ENCODE measurements at places on chromosomes 16 and 17.

GRCh38 chr17:1604831-1605528 lies 23.7 kb downstream of the SLC43A2 start:
- no peak for DNase-seq

- DNase-seq = no peak
These were observed 33.1 kb downstream of the ZNF469 start for GRCh38 chr16:88415713-88416323.

- no peak for DNase-seq
These were observed 211.2 kb downstream of the RBFOX3 start for GRCh38 chr17:79399610-79400144.

DNA sequence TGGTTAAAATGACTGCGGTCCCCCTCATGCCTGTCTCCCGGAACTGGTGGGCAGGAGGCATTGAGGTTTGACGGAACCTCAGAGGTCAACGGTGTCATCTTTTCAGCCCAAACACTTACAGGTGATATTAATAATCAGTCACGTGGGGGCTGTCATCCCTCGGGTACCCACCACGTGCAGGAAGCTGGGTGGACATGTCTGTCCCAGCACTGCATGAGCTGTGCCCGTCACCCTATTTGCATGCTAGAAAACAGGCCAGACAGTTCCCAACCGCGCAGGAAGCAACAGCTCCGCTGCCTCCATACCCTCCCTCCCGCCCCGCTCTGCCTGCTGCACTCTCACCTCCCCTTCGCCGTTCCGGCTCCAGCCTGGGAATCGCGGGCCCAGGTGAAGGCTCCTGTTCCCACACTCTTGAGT lies 1.4 kb downstream of the SYNGR3 start:
- DNase-seq = no peak

Measured in iPS-NIHi11 (cell line).